NCI-H1930 (cell line): ENCODE measurements at places on chromosomes 3 and 15.
A peak's percentile ranks its signal among the peaks of the same experiment; 100 is the strongest.

DNA sequence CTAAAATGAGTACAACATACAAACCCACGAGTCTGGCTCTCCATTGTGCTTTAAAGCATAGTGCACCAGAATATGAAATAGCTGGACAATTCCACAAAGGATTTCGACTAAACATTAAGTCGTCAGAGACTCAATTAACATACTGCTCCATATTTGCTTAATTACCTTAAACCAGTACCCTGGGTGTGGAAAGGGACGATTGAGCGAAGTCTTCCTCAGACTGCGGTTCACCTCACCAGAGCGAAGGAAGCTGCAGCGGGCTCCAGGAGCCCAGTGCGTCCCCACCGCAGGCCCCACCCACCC lies 218 bp upstream of the TRPC1 start:
- DNase-seq, result no peak

- DNase-seq, result peak; percentile 53
Measured at GRCh38 chr3:155744010-155744625, 753 bp downstream of the PLCH1 start.

- DNase-seq, result no peak
Measured at GRCh38 chr3:90095811-90096210, 988.4 kb downstream of the EPHA3 start.

GRCh38 chr15:61017627-61018026 lies 211.5 kb downstream of the RORA start:
- DNase-seq, result no peak

- no peak for DNase-seq
Measured at GRCh38 chr3:165744025-165744424, 93.2 kb downstream of the BCHE start.

DNA sequence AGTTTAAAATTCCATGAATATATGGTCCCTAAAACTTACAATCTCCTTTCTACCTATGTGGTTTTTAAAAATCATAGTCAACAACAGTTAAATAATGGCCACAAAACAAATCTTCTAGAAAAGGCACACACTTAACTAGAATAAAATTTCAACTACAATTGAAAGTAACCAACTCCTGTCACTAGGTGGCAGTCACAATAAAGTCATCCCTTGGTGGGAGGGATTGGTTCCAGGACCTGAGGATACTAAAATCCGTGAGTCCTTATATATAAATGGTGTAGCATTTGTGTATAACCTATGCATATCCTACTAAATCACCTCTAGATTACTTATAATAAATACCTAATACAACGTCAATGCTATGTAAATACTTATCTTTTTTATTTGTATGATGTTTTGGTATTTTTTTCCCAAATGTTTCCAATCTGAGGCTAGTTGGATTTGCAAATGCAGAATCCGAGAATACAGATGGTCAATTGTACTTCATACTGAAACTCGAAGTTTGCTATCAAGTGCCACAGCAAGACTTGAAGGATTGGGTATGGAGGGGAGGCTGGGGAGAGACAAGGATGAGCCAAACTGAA lies 172.6 kb downstream of the FMN1 start:
- no peak for DNase-seq

DNA sequence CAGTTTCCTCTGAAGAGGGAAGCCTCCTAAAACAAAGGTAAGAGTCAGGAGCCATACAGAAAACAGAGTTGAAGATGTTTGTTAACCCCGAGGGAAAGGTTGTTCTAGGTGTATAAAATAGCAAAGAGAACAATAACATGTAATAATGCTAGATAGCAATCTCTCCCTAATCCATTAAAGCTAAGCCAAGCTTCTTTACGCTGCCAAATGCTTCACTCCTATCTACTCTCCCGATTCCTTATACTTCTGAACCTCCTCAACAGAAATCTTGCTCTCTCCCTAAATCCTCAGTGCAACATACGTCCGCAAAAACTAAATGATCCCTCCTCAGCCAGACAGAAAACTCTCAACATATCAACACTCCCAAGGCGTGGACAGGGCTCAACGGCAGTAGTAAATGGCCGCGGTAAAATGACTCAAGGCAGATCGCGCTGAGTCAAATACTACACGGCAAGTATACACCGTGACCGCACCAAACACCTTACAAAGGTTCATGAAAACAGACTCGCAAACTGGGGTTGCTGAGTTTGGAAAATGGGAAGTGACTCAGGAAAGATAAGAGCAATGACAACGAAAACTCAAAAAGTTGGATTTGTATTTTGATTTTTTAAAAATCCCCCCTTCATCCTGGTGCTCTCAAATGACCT lies 682 bp downstream of the CLDND1 start:
- no peak for DNase-seq

GRCh38 chr3:182325213-182325950 lies 467.9 kb upstream of the ATP11B start:
- no peak for DNase-seq

DNA sequence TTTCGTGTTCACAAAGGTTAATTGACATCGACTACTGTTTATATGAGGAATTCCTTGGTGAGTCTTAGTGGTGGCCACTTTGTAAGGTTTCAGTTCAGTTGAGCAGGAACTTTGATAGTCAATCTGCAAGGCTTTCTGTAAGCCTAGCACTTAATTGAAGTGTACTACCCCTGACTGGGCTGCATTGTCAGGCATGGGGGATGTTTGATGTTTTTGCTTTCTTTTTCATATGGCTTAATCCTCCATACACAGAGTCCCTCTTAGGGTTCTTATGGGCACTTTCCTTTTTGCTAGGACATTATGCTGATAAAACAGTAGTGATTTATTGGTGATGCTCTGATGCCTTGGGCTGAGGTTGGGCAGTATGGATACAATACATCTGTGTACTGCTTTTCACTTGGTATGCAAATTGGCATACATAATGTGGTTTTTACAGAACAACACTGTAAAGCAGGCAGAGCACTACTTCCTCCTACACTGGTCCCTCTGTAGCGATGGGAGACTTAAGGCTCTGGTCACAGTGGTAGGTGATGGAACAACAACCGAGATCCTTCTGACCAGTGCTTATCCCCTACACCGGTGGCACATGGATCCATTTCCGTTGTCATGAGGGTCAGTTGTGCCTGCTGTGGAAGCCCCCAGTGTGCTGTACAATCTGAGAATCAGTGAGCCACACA lies 261.0 kb downstream of the MFSD1 start:
- DNase-seq, result no peak

GRCh38 chr15:43749690-43750345 lies 3.6 kb downstream of the PDIA3 start:
- no peak for DNase-seq

- no peak for DNase-seq
Measured at GRCh38 chr3:152030320-152030719, 156.9 kb downstream of the SUCNR1 start.

GRCh38 chr3:167451282-167451681 lies 22.6 kb downstream of the SERPINI2 start:
- no peak for DNase-seq

DNA sequence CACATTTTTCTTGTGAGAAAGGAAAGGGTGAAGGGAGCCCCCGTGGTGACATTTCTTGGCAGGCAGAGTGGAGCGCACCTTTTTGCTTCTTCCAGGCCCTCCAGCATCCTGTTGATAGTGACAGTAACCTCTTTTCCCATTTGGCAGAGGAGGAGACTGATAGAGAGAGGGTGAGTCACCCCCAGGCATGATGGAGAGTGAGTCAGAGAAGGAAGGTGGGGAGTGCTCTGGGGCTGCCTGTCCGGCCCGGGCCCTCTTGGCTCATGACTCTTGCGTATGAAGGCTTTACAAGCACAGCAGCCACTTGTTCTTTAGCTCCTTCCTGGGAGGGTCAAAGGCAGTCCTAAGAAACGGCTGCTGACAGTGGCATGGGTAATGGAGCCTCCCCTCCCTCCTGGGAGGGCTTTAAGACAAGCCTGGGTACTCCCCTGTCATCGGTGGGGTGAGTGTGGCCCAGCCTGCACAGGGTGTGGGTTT lies 16.0 kb downstream of the ANKRD63 start:
- DNase-seq, result no peak

DNA sequence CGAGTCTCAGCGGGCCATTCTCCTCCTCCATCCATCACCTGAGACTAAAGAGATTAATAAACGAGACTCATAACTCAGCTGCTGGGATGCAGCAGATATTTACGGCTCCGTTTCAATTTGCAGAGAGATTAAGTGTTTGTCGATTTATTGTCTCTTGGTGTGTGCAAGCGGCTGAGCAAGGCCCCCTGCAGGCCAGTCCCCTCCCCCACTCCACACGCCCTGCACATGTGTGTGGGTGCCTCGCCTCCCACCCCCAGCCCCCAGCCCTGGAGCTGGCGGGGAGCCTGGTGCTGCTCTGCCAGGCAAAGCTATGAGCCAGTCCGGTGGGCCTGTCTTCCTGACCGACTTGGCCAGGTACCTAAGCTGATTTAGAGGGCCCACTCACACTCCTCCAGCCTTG lies 63.0 kb downstream of the CYP11A1 start:
- DNase-seq, result no peak

DNA sequence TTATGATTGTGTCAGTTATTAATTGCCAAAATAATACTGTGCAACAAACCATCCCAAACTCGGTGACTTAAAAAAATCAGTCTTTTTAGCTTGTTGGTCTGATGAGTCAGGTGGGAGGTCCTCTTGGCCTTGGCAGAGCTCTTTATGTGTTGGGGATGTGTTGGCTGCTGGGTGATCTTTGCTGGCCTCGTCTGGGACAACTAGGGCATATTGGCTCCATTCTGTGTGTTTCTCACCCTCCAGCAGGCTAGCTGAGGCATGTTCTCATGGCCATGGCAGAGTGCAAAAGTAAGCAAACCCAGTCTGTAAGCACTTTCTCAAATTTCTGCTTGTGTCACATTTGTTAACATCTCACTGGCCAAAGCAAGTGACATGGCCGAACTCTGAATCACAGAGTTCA lies 251.6 kb downstream of the RPLP1 start:
- no peak for DNase-seq

DNA sequence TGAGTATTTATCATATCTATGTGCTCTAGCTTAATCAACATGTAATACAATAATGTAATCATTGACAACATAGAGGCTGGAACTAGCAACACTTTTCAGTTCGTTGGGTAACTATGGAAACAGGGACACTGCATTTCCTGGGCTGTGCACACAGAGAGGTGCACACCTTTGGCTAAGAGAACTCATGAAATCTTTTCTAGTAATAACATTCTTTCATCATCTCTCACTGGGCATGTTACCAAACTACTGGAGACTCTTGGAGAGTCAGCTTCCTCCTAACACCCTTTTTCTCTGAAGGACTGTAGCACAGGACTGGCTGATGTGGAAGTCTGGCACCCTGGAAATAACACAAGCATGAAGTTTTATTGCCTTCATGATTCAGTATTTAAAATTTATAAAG lies 135.6 kb downstream of the KCNMB2 start:
- DNase-seq, result no peak

DNA sequence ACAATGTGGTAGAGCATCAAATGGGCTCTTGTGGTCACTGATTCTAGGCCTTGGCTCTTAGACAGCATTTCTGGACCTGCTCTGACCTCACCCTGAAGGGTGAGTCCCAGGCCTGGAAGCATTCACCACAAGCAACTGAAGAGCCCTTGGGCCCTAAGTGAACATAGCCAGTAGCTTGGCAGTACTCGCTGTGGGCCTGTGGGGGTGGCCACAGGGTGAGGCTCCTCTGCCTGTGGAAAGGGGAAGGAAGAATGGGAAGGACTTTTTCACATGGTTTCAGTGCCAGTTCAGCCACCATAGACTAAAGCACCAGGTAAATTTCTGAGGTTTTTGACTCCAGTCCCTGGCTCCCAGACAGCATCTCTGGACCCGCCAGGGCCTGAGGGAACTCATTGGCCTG lies 5.1 kb upstream of the ZSCAN2 start:
- DNase-seq, result no peak

DNA sequence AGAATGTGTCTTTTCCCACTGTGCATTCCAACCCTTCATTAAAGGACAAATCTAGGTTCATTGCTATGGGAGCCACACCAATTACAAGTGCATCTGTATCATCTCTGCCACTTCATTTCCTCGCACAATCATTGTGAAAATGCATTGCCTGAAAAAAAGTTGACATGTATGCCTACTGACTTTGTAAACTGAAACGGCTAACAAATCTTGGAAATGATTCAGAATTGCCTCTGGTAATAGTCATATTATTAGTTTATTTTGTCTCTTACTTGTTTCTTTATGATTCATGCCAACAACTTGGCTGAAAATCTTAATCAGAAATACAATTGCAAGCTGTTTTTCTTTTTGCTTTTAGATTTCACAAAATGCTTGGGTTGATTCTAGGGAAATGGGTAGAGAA lies 497.1 kb downstream of the ZIC1 start:
- no peak for DNase-seq

DNA sequence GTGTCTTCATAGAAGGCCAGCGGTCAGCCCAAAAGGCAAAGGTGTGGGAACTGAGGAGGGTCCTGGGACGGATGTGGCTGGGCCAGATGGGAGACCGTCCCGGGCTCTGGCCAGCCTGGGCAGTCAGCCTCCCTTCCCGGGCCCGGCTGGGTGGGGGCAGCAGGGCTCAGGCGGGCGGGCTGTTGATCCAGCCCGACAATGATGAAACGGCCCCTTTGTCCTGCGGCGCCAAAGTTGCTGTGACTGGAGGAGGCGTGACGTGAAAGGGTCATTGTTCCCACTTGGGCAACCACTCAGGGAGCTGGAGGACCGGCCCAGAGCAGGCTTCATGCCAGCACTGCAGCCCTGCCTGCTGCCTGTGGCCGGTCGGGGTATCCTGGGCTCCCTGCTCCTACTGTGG lies 16.5 kb downstream of the DUSP7 start:
- DNase-seq, result no peak

- DNase-seq, result no peak
Measured at GRCh38 chr3:8458711-8459110, 42.9 kb upstream of the LMCD1 start.

- DNase-seq, result peak; percentile 35
Measured at GRCh38 chr3:68876112-68876713, 56.1 kb downstream of the TAFA4 start.

- no peak for DNase-seq
Measured at GRCh38 chr3:149384911-149385321, 7.5 kb upstream of the TM4SF1 start.

DNA sequence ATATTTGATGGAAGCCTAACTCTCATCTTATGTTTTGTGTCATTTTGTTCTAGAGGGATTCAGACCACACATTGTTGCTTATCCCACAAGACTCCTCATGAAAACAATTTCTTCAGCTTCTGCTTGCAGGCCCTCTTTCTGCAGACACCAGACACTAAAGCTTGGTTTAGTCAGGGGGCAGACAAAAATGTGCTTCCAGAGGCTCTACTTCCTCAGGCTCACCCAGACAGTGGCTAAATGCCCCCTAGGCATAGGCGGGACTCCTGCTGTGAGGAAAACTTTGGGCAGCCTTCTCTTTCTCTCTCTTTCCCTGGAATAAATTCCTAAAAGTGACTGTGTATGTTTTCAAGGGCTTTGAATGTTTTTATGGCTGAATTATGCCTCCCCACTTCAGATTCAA lies 435.4 kb upstream of the ATP11B start:
- DNase-seq, result no peak
